ENCODE measurements at places on chromosomes 3 and 15.

- DNase-seq: no peak
Observed at GRCh38 chr3:136734382-136735070, 17.7 kb downstream of the STAG1 start.

- no peak for DNase-seq
Observed at GRCh38 chr3:141436180-141436579, 50.6 kb upstream of the RASA2 start.

GRCh38 chr15:28113394-28114113 lies 14.4 kb upstream of the OCA2 start:
- no peak for DNase-seq

DNA sequence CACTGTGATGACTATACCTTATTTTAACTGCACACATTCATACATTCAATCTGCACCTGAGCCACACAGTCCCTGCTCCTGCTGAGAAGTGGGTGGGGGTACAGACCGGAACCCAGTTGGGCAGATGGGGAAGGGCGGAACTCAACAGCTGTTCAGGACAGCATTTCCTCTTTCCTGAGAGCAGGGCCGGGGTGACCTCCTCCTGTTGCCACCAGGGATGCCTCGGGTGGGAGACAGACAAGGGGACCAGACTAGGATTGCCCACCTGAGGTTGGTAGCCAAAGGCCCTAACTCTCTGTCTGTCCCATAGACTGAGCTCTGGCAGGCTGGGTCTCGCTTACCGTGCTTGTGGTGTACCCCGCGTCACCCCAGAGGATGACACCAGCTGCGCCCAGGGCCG lies 3.9 kb downstream of the HYAL2 start:
- DNase-seq: no peak

- no peak for DNase-seq
Observed at GRCh38 chr3:76400141-76400540, 614.8 kb upstream of the ZNF717 start.

GRCh38 chr3:148309390-148310035 lies 388.2 kb upstream of the AGTR1 start:
- peak; percentile 44 for DNase-seq

DNA sequence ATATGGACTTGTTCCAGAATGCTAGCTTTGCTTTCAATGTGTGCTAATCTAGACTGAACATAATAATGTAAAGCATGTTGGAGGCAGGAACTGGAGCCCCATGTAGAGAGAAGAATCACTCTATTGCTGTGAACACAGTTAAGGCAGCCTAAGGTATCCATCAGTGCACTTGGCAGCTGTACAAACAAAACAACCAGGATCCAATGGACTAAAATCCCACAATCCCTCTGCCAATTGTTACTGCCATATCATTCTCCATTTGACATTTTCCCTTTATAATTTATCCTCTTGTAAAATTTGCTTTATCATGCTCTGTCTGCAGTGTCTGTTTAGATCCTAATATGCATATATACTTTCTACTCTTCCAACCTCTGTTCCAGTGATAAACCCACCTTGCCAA lies 756.8 kb upstream of the LMCD1 start:
- no peak for DNase-seq

GRCh38 chr3:186235554-186235953 lies 126.5 kb downstream of the DGKG start:
- no peak for DNase-seq

GRCh38 chr3:48125013-48125705 lies 63.1 kb downstream of the CDC25A start:
- DNase-seq: no peak

- DNase-seq: no peak
Observed at GRCh38 chr3:129276385-129276784, 2.3 kb upstream of the HMCES start.

GRCh38 chr3:127589600-127590281 lies 792 bp downstream of the TPRA1 start:
- no peak for DNase-seq

DNA sequence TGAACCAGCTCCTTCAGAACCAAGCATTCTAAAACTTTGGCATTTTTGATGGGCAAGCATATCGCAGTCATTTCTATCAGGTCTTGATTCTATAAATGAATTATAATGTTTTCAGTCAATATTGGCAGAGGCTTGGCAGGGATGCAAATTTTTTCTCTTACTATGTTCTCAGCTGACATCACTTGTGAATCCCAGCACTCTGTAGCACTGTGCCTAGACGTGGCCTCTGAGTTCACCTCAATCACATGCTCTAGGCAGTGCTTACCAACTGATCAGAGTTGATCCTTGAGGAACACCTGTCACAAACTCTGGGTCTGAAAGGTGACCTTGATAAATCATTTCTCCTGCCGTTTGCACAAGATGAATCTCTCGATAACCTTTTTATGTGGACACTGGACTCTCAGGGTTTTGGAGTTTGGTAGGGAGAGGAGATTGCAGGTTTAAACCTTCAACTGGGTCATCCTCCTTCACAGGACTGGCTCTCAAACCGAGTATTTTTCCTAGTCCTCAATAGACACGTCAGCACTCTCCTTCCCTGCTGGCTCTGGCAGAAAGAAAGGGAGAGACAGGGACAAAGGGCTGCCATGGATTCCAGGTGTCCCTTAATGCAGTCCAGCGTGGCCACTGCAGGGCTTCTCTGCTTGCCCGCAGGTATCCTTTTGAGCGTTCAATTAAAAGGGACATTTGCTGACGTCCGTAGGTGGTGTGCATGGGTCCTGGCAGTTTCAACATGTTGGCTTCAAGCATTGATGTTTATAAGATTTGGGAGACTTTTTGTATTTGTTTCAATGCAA lies 222.3 kb upstream of the CMC1 start:
- DNase-seq: no peak

- no peak for DNase-seq
Observed at GRCh38 chr15:82315519-82316246, 33.6 kb downstream of the GOLGA6L10 start.

GRCh38 chr3:184037816-184038215 lies 6.3 kb downstream of the HTR3D start:
- no peak for DNase-seq

DNA sequence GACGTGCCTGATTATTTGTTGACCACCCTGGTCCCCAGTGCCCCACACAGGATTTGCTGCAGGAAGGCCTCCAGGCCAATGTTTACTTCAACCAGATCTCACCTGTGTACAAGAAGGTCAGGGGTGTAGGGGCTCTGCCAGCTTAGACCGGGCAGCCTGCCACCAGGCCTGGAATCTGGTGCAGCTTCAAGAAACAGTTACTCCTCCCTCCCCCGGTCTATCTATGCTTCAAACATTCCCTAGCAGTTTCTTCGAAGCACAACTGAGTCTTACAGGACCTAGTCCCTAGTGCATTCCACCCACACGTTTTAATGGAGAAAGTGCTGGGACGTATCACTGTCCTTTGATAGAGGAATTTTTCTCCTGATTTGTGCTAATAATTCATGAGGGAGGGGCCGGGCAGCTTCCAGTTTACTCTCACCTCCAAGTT lies 8.0 kb downstream of the SH3BP5 start:
- no peak for DNase-seq

DNA sequence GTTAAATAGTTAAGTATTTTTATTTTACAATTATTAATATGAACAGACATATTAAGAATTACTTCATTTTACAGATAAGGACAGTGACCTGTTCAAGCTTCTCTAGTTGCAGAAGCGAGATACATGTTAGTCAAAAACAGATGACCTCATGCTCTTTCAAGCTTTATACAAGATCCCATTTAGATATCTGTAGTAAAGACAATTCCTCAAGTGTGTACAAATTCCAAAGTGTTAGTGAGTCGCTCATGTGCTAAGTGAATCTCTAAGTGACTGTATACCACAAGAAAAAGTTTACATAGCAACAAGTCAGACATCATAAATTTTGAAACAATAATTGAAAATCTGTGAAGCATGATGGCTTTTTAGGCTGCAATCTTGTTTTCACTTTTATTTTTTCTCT lies 293.8 kb downstream of the ROBO1 start:
- DNase-seq: peak; percentile 24

DNA sequence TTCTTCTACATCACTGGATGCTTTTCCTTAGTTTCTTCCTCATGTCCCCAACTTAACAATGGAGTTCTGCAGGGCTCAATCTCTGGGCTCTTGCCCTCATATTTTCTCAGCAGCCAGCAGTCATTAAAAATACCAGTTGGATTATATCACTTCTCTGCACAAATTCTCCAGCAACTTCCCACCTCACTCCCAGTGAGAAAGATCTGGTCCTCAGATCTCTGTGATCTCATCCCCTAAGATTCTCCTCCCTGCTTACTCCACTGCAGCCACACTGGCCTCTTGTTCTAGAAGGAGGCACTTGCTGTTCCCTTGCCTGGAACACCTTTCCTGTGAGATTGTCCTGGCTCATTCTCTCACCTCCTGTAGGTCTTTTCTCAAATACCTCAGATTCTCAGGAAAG lies 6.1 kb downstream of the ERICH6 start:
- no peak for DNase-seq

DNA sequence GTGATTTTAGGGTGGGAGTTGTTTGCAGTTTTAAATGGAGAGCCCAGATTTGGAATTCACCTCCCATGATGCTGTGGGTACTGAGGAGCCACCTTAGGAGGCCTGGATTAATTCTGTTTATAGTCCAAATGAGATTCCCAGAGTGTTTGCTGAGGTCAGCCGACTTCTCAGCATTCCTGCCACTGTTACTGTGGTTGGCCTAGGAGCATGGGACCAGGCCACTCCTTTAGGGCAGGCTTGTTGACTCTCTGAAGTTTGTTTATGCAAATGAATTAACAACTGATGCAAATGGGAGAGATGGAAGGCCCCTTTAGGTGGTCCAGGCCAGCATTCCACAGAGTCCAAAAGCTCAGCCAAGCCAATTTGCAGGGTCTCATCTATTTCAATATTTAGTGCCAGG lies 46.1 kb downstream of the CACNA2D3 start:
- no peak for DNase-seq

DNA sequence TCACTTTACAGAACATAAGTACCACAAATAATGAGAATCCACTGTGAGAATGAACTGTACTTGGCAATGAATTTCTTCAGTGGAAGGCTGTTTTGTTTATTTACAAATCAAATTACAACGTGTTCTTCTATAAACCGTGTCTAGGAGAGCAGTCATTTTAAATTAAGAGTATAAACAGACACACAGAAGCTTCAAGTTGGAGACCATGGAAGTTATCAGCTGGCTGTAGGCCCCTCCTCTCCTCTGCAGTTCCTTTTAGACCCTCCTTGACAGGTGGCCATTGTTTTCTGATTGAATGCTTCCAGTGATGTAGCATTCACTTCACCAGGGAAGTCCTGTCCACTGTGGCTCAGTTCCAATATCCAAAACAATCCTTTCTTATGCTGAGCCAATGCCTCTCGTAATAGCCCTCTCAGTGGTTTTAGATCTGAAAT lies 7.3 kb upstream of the MAPK6 start:
- DNase-seq: peak; percentile 26

DNA sequence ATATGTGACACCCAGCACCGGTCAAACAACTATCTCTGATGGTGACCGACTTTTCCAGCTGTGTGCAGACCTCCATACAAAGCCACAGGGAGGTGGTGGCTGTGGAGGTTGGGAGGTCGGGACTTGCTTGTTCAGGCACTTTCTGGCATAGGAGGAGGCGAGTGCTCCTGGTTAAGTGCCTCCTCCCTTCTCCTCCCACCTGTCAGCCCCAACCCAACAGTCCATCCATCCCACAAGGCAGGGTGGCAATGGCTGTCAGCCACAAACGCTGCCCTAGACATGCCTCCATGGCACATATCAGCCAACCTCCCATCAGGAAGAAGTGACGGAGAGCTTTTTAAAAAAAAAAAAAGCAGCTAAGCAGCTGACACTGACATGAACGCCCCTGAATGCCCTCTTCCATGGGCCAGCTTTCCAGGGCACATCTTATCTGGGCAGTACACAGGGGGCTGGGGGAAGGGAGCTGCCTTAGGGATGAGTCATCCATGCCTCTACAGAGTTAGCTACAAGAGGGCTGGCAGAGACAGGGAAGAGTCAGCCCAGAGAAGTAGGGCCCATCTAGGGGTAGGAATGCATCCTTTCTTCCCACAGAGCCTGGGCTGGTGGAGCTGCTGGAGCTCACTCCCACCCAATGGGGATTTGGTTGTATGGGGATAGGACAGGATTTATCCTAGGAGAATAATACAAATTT lies 41.2 kb downstream of the CCDC12 start:
- peak; percentile 93 for DNase-seq

DNA sequence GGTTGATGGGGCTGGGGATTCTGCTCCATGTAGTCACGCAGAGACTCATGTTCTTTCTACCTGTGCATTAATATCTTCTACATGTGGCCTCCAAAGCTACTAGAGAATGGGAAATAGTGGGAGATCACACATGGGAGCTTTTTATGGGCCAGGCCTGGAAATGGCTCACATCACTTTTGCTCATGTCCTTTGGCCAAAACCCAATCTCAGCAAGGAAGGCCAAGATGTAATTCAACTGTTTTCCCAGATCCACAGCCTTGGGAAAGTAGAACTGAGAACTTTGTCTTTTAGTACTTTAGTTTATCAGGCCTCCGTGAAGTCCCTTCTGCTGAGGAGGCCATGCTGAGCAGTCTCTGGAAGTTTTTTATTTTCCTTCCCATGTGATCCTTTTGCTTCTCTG lies 73.2 kb upstream of the SLC4A7 start:
- no peak for DNase-seq

GRCh38 chr3:45507820-45508317 lies 86.7 kb upstream of the LIMD1 start:
- DNase-seq: peak; percentile 21

GRCh38 chr3:24657870-24658510 lies 163.3 kb upstream of the THRB start:
- no peak for DNase-seq

DNA sequence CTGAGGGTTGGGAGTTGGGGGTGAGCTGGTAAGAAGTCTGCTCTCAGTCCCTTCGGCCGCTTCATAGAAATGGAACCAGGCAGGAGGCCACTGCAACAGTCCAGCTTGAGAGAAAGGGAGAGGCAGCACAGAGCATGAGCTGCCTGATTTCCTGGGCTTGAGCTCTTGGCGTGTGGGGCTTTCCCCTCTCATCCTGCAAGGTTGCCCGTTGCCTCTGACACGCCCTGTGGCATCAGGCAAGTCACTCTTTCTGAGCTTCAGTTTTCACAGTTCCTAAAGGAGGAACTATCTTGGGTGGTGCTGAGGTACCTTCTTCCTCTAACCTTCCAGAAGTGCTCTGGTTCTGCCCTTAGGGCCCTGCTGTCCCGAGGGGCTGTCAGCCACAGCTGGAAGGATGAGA lies 4.9 kb downstream of the MESP2 start:
- DNase-seq: no peak

DNA sequence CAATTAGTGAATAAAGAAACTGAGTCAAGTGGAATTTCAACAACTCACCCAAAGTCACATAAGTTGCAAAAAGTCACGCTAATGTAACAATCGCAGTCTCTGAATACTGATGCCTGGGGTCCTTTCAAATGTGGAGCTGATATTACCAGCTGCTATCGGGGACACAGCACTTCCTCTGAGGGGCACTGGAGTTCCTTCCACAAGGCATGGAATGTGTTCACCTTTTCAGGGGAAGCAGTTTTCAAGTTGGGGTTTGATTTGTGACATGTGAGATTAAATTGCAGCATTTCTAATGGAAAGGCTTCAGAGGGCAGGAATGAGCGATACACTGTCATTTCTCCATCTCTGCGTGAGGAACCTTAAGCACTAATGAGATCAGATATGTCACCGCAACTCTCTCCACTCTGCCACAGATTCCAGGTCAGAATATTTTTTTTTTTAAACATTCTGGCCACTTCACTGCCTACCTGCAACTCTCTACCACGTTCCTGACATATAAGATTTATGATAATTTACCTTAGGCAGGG lies 807.2 kb upstream of the CFAP20DC start:
- DNase-seq: no peak

- DNase-seq: no peak
Observed at GRCh38 chr3:52820736-52821135, 9.7 kb downstream of the ITIH4 start.

GRCh38 chr3:72418244-72418643 lies 430.0 kb downstream of the SHQ1 start:
- DNase-seq: peak; percentile 19
